ELF-1 (cell line): ENCODE measurements at places on chromosomes 2 and 18.

DNA sequence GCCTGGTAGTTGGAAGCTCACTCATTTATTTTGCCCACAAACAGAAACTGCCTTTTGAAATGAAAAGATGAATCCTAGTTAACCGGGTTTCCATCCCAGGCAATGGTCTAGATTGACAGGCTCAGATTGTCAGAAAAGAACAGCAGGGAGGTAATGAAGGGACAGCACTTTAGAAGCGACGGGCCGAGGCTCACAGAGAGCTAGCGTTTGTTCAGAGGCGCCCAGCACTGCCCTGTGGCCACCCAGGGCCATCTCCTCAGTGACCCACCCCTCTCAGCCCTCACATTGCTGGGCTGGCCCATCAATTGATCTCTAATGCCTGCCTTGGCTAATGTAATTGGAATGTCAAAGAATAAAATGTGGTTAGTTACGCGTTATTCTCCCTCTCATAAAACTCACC, 304.8 kb downstream of the CDCA7 start:
- DNase-seq: peak; percentile 32

DNA sequence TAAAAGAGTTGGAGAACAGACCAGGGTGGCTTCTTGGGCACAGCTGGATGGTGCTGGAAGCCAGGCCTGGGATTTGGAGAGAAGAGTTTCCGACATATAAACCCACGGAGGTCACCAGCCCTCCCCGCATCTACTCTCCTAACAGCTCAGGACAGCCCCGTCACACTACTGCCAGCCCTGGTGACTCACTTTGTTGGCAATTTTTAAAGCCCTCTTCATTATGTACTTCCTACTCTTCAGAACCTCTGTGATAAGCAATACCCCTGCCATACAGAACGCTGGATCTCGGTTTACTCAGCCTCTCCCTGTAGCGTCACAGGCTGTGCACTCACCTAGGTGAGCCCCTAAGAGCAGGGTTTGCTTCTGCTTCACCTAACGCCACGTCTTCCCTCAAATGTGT, 48.1 kb downstream of the ID2 start:
- DNase-seq: no peak

GRCh38 chr2:44553456-44553855, 191.7 kb downstream of the CAMKMT start:
- DNase-seq: no peak

- no peak for DNase-seq
These were observed 49.0 kb downstream of the ACTR2 start for GRCh38 chr2:65276609-65277008.

GRCh38 chr2:64594226-64594989, 59.3 kb downstream of the SERTAD2 start:
- DNase-seq: no peak

DNA sequence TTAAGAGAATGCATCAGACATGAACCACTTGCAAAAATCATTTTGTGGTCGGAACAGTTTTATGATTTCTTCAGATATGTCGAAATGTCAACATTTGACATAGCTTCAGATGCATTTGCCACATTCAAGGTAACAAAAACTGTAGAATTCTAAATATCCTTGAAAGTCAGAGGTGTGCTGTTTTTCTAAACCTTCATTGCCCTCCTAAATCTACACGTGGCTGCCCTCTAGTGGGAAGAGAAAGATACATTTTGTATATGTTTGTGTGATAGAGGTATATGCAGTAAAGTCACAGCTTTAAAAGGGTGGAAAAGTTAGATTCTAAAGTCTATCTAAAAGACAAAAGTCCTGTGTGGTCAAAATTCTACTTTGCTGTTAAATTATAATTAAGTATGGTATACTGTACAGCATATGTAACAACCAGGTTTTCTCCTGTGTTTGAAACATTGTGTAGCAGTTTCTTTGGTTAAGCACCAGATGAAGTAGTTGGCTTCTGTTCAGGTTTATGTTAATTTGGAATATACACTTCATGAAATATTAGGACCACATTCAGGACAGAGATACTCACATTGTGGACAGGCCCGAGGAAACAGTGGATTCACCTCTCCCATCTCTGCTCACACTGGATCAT, 65.9 kb upstream of the ITM2C start:
- no peak for DNase-seq

DNA sequence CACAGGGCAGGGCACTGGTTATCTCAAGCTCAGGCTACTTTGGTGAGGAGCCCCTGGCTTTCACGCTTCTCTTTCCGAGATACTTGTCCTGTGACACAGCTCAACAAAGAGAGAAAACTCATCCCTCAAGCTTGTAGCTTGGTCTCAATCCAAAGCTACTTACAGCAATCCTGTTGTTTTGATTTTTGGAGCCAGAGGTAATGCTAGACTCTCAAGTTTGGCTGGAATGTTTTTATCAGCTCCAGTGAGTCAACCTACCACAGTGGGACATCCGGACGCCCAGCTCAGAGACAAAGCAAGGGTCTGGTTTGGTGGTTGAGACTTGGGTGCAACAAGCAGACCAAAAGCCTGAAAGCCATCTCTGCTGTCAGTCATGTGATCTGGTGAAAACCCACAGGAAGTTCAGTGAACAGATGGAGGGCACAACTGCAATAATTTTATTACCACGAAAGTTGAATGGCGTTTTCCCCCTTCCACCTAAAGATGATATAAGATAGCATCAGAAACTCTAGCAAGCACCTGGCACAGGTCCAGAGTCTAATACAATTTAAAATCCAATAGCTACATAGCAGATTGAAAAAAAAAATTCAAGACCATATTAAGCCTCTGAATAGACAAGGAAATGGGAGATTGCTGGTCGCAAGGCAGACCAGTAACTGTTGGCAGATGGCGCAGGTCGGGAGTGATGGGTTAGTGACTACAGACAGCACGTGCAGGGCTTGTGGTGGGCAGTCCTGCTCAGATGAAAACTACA, 102.3 kb upstream of the SMAD7 start:
- DNase-seq: no peak

DNA sequence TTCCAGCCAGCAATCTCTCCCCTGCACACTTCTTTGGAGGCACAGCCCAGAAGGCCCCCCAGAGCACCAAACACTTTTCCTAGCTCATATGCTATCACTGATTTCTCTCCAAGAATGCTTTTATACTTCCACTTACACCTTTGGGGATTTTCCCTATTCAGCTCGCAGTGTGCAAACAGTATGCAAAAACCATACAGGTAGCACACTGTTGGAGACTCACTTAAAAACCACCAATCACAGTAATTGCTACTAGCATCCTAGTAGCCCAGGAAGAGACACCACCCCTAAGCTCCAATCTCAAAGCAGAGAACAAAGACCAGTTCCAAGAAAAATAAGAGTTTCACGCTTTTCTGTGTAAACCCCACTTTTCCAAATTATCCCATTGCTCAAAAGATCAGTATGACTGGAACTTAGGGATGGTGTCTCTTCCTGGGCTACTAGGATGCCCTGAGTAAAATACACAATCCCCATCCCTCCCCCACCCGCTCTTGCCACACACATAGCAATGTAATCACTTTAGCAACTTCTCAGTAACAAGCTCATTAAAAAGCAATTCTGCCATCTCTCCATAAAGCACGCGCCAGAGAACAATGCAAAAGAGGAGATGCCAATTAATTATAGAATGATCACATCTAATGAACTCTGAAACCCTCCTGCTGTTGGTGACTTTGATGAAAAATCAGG, 43.0 kb downstream of the KLF7 start:
- DNase-seq: no peak

DNA sequence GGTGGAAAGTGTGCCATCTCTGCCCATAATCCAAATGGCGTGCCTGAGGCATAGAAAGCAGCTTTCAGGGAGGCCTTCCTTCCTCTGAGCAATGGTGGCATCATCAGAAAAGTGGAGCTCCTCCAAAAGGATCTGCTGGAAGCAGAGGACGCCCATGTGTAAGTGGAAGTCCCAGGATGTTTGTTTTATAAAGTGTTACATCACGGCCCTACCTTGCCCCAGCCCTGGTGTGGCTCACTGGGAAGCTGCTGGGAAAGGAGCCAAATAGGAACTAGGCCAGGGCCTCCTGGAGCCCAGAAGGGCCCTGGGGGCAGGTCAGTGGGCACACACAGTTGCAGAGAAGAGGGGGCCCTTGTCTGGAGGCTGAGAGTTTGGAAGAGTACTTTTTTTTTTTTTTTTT, 4.2 kb upstream of the ODC1 start:
- no peak for DNase-seq

DNA sequence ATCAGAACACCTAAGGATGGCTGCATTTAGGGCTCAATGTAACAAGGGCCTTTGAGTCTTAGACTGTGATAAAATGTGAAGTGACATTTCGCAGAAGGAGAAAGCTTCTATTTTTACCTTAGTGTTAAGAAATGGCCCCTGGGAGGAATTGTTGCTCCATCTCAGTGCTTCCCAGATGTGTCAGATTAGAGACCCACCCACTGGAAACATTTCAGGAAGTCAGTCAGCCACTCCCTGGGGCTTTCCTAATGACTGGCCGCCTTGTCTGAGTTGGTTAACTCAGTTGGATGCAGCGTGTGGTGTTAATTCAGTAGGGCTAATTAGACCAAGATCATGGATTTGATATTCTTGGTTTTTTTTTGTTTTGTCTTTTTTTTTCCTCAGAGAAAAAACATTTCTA, 355.9 kb downstream of the PIK3C3 start:
- DNase-seq: peak; percentile 9
